Activated CD4-positive, CD25-positive, alpha-beta regulatory T cell (primary cell): ENCODE measurements at places on chromosomes 5 and 9.

- no peak for DNase-seq
Measured at GRCh38 chr9:137217276-137218211, 4.5 kb downstream of the RNF208 start.

DNA sequence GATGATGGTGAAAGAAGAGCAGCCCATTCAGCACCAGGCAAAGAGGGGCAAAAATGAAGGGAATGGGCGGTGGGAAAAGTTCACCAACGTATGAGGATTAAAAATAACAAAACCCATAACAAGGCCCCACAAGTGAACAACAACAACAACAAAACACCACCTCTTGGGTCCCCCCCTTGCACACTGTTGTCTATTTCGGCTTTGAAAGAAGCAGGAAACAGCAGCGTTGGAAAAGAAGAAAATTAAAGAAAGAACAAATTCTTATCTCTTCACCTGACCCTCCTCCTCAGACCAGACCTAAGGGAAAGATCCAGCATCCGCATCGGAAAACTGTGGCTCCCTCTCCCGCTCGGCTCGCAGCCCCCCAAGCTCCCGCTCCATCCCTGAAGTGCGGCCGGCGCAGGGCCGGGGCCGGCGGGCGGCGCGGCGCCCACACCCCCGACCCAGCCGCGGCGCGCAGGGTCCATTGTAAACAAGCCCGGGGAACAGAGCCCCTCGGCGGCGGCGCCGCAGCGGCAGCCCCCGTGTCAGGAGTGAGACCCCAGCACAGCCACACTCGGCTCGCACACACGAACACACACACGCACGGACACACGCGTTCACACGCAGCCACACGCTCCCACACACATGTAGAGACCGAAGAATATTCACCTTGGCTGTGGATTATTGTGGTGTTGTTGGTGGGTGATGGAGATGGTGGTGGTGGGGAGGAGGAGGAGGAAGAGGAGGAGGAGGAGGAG, 535 bp downstream of the RFX3 start:
- no peak for DNase-seq

DNA sequence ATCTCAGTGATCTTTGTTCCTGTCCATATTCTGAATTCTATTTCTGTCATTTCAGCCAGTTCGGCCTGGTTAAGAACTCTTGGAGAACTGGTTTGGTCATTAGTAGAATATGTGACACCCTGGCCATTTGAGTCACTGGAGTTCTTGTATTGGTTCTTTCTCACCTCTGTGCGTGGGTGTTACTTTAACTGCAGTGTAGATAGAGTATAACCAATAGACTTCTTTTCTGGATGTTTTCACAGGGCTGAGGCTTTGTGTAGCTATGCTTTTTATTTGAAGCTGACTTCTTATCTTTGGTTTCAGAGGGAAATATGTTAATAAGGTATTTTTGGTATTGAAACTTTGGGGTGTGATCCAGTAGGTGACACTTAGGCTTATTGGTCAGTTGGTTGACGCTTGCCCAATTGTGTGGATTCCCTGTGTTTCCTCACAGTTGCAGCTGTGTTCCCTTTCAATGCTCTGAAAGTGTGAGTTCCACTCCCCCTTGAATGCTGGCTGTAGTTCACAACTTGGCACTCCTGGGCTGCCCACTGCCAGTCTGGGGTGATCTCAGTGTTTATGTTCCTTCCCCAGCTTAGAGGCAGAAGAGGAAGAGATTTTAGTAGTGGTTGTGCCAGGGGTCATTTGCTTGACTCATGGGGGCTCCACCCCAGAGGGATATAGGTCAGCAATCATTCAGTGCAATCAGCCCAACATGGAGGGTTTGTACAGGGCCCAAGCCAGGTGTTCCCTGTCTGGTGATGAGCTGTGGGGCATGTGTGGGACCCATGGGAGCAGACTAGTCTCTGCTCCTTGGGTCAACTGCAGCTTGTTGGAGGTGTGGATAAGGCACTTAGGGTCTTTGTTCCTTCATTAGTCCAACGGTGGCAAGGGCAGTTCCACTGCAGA, 34.9 kb upstream of the TEK start:
- no peak for DNase-seq

- DNase-seq, result no peak
Measured at GRCh38 chr5:179150011-179150410, 89.8 kb downstream of the ZNF354C start.

DNA sequence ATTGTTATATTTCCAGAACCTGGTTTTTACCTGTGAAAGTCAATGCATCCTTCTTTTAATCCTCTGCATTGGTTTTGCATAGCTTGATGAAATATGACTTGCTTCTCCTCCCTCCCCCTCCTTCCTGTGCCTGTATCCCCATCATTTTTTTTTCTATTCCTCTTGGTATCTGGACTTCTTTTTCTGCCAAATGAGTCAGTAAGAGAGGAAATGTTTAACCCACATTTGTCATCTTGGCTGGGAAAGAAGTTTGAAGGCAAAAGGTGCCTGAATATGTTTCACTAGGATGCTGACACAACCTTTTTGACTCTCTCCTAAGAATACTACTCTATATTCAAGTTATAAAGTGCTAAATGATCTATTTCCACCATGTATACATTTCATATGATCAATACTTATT, 35.5 kb upstream of the CDKN2B start:
- DNase-seq, result no peak

DNA sequence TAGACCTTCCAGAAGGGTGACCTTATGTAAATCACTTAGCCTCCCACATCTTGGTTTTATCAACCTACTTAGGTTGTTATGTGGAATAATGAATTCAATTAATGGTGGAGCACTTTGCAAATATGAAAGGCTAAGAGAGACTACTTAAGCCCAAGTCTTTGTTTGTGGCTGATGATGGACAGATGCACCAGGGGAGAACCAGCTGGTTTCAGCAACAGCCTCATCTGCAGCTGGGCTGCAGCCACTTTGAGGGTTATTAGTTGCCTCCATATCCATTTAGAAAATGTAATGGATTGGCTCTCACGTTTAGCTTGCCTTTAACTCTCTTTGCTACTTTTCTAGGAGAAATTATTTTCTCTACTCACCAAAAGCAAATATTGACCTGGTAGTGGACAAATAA, 146.6 kb downstream of the ESM1 start:
- DNase-seq, result no peak

GRCh38 chr5:73149540-73149939, 23.5 kb upstream of the TMEM174 start:
- no peak for DNase-seq

- DNase-seq, result no peak
Measured at GRCh38 chr5:175214152-175214551, 229.8 kb downstream of the DRD1 start.

GRCh38 chr5:174338185-174339010, 292.9 kb downstream of the NSG2 start:
- no peak for DNase-seq

- no peak for DNase-seq
Measured at GRCh38 chr5:103774721-103775120, 212.1 kb upstream of the NUDT12 start.

DNA sequence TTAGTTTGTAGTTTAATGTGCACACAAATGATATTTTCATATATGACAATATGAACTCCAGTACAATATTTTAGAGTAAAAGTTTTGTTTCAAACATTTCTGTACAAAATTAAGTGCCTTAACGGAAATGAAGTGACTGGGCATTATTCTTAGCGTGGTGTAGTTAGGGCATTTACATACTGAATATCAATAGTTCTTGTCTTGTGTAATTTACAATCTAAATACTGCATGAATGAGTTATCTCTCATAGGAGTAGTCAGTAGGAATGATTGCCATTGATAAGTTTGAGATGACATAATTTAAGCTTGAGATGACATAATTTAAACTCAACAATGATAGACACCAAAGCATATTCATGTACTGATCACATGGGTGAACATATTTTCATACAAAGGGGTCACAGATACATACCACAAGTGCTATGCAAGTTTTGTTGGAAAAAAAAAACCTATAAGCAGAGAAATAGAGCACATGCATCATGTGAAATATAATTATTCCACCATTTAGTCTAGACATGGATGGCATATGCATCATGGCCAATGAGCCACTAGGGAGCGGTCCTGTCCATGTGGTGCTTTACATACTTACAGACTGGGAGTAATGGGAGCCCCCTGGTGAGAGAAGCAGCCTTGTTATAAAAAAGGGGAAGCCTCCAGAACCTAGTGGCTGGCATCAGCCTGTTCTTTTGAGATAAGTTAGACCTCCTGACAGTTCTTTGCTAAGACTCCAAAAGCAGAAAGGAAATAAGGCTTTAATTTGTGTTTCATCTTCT, 1523.9 kb downstream of the MAT2B start:
- no peak for DNase-seq

GRCh38 chr9:129235041-129235930, 57.2 kb upstream of the IER5L start:
- no peak for DNase-seq

DNA sequence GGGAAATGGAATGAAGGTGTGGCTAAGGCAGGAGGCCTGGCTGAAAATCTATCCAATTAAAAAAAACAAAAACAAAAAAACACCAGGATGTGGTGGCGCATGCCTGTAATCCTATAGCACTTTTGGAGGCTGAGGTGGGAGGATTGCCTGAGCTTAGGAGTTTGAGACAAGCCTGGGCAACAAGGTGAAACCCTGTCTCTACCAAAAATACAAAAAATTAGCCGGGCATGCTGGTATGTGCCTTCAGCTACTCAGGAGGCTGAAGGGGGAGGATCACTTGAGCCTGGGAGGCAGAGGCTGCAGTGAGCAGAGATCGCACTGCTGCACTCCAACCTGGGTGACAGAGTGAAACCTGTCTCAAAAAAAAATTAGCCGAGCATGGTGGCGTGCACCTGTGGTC, 21.1 kb downstream of the GRHPR start:
- no peak for DNase-seq

- DNase-seq, result no peak
Measured at GRCh38 chr9:17777465-17777864, 198.6 kb downstream of the SH3GL2 start.

DNA sequence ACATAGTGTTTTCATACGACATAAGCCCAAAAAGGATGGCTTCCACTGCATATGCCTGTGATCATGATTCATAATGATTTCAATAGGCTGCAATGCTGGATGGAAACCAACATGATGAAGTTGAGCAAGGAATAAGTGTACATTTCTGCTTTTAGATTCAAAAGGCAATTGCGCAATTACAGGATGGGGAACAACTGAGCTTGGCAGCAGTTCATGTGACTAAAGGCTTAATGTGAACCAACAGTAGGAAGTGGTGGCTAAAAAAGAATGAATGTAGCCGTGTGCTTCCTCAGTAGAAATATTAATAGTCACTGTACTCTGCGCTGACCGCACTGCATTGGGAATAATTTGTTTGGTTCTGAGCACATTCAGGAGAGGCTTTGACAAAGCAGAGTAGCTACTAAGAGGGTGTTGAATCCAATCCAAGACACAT, 51.2 kb downstream of the SLC1A3 start:
- no peak for DNase-seq

- no peak for DNase-seq
Measured at GRCh38 chr5:18393565-18394442, 759.5 kb downstream of the TAF11L14 start.

GRCh38 chr9:77848404-77848803, 183.2 kb downstream of the GNAQ start:
- DNase-seq, result no peak

- DNase-seq, result no peak
Measured at GRCh38 chr5:141349917-141350619, at the start of gene PCDHGB1. Gene PCDHGB1 (plus strand): TSS chr5:141350099. CDS start chr5:141350261, 162 bp downstream.

GRCh38 chr9:114853071-114853855, 47.4 kb upstream of the TNFSF15 start:
- no peak for DNase-seq

DNA sequence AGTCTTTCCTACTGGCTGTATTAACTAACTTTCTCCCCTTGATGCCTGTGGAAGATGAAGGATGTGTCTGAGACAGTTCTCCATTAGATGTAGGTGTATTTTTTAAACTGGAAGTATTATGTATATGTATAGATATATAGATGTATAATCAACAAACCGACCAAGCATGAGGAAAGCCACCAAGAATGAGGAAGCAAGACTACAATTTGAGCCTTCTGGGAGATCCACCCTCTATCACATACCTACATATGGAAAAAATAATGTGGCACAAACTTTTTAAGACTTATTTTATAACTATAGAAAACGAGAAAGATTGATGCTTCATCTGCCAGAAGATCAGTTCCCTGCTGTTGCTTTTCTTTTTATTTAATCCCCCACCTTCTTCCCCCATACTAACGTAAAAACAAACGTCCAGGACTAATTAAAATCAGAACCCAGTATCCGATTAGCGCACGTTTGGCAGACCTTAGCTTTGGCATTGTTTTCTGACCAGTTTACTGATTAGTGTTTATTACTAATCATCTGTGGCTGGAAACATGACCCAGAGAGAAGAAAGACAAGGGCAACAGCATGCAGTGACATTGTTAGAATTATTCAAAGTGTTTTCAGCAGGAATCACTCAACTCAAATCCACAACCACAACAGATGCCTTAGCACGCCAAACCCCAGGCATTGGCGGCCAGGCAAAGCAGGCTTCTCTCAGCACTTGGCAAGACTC, 490.2 kb downstream of the EBF1 start:
- no peak for DNase-seq
